ENCODE measurements at places on chromosomes 2 and 18. TPM values are rescaled to one million over a fixed set of nuclear protein-coding genes. Genes with fewer than 3 reads are reported as not detected.

The EML6 gene
- total RNA-seq = 0.32 TPM

The CNTNAP5 gene
- not detected for total RNA-seq

The STAMBP gene
- 44.0 TPM for total RNA-seq

The IL1B gene
- total RNA-seq = 0.72 TPM

The ACTR1B gene
- total RNA-seq = 59.2 TPM

The GPR35 gene
- 0.56 TPM for total RNA-seq

The DOK6 gene
- total RNA-seq = not detected

The PRKRA gene
- 49.1 TPM for total RNA-seq

Measured in GM12878 (cell line).